ENCODE measurements at places on chromosomes 13 and 19. TPM values are rescaled to one million over a fixed set of nuclear protein-coding genes. Genes with fewer than 3 reads are reported as not detected.

ZNF383 gene
- polyA plus RNA-seq = 8.4 TPM

CERS1 gene
- polyA plus RNA-seq = 21.7 TPM

ZNF541 gene
- polyA plus RNA-seq = not detected

ZNF329 gene
- 20.3 TPM for polyA plus RNA-seq

CGB2 gene
- polyA plus RNA-seq = not detected

ATP5F1D gene
- polyA plus RNA-seq = 22.8 TPM

LGI4 gene
- 0.63 TPM for polyA plus RNA-seq

SRRM5 gene
- not detected for polyA plus RNA-seq

ZNF546 gene
- 8.0 TPM for polyA plus RNA-seq

Measured in neural cell (in vitro differentiated cells).